IPS-NIHi11 (cell line): ENCODE measurements at places on chromosomes 16 and 17.
A peak's percentile ranks its signal among the peaks of the same experiment; 100 is the strongest.

GRCh38 chr16:86138121-86139085 is 239.4 kb downstream of the IRF8 start:
- no peak for DNase-seq

- DNase-seq, result no peak
Measured at GRCh38 chr17:81067391-81067811, 32.5 kb downstream of the BAIAP2 start.

DNA sequence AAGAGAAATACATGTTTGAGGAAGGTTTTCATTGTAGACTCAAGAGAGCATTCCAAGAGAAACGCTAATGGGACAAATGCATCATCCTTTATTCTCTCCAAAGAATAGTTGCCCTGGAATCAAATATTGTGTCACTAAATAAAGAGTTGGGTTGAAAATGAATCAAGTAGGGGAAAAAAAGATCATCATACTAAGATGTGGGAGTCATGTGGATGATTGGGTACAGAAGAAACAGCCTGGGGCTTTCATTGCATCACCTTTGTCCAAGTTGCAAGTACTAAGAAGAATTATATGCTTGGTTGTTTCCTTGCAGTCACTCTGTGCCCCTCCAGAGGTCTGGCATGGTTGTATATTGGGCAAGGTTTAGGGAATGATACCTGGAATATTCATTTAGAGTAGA is 658.9 kb downstream of the TOX3 start:
- no peak for DNase-seq

GRCh38 chr17:385178-385835 is 32.7 kb upstream of the RPH3AL start:
- peak; percentile 69 for DNase-seq

DNA sequence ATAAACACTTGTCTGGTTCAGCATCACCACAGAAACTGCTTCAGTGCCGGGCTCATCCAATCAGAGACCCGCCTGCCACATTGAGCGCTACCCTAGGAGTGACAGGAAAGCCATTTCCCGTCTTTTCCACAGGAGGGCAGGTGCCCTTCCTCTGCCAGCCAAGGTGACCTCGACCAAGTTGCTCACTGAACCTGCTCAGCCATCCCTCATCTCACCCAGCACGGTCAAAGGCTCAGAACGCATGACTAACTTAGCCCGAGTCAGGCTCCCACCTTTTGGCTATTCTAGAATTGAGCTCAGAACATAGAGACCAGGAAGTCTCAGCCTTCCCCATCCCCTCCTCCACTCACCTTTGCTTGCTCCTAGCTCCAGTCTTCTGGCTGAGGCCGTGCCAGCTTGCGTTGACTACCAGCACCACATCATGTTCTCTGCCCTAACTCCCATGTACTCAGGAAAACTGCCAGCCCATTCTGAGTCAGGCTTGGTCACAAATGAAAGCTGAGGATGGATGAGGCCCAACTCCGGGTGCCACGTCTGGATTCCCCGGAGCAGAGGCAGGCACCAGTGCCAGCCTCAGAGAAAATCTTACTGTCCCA is 15.6 kb downstream of the MRPS23 start:
- DNase-seq, result peak; percentile 51

- DNase-seq, result peak; percentile 80
Measured at GRCh38 chr16:21283521-21284289, 5.6 kb upstream of the CRYM start.

- peak; percentile 96 for DNase-seq
Measured at GRCh38 chr16:370443-370842, at the start of gene MRPL28. Gene MRPL28, minus strand, starts transcription at chr16:370538. Its CDS starts 320 bp downstream, at chr16:370218.

- peak; percentile 59 for DNase-seq
Measured at GRCh38 chr17:48526608-48527546, 3.9 kb downstream of the HOXB1 start.

DNA sequence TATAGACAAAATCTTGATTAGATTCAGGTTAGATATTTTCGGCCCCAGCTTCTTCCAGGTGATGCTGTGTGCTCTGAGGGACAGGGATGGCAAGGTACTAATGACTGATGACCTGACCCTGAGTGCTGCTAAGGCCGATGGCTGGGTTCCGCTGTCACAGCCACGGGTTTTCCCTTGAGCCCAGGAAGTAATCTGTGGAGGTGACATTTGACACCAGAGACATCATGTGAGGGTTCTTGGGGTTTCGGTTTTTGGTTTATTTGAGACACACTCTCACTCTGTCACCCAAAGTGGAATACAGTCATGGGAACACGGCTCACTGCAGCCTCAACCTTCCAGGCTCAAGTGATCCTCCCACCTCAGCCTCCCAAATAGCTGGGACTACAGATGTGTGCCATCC is 9.8 kb downstream of the OTOP3 start:
- no peak for DNase-seq

GRCh38 chr17:78184351-78184750 is 2.5 kb downstream of the TK1 start:
- DNase-seq, result no peak

DNA sequence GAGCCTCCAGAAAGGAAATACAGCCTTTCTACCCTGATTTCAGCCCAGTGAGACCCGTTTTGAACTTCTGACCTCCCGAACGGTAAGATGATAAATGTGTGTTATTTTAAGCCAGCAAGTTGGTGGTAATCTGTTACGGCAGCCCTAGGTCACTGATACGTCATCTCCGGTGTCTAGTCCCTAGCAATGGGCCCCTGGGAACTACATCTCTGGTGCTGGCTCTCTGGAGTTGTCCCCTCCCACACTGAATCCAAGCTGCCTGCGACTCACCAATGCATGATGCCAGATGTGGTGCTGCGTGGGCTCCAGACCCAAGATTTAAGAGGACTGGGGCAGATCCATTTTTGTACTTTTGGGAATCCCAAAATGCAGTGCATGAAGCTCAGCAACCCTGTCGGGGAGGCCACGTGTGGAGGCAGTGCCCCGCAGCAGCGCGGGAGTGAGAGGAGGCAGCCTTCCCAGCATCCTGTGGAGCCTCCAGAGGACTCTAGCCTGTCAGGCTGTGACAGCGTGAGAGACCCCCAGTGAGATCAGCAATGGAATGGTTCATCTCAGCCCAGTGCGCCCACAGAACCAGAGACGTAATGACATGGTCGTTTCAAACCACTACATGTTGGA is 43.6 kb upstream of the USP7 start:
- DNase-seq, result no peak

GRCh38 chr16:61261315-61261714 is 774.9 kb downstream of the CDH8 start:
- DNase-seq, result no peak

DNA sequence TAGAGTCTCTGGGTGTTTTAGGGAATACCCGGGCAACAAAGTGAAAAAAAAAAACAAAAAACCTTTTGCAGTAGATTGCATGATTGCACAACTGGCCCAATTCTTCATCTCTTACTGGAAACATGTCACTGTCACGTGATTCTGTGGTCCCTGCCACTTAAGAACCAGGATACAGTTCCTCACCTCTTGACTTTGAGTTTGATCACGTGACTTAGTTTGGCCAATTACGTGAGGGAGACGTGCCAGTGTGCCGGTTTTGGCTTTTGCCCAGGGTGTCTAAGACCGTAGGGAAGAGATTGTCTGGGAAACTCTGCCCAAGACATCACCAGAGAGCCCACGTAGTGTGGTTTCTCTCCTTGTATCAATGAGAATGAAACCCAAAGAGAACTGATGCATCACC is 88.7 kb downstream of the GRIN2A start:
- no peak for DNase-seq
